ENCODE measurements at places on chromosomes 16 and 17. TPM values are rescaled to one million over a fixed set of nuclear protein-coding genes. Genes with fewer than 3 reads are reported as not detected.

- DNase-seq: no peak
Measured at GRCh38 chr17:73718912-73719311, 74.7 kb upstream of the SDK2 start.

Gene PRR35
- total RNA-seq: 0.41 TPM

Gene KRT36
- total RNA-seq: not detected

Gene PSKH1
- total RNA-seq: 40.8 TPM

Gene PRAC2
- total RNA-seq: 9.5 TPM

Gene ABCA10
- total RNA-seq: 0.10 TPM

DNA sequence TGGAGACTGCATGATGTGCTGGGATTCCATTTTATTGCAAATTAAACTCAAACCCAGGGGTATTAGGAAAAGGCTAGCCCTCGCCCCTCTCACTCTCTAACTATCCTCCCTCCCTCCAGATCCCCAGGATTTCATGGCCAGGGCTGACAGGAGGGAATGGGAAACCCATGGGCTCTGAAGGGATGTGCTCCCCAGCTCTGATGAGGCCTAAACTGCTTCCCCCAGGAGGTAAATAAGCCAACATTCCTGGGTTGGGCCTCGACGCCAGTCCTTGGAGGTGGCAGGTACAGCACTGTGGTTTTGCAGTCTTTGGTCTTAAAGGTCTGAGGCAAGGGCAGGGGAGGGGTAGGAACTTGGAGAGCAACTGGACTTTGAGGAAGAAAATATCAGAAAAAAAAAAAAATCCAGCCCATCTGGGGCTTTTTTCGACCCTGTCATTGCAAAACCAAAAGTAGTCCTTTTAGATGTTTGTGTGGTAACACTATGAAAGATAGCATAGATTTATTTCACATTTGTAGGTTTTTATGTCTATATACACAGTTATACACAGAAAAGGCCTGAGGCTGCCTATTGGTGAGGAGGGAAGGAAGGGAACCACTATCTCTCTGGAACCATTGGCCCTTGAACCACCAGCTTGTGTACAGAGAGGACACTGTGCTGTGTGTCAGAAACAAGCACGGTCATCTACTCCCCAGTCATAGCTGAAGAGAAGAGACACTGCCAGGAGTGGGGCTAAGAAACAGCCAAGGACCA, 12.0 kb downstream of the C17orf113 start:
- DNase-seq: no peak

Gene CASKIN1
- total RNA-seq: 4.2 TPM

DNA sequence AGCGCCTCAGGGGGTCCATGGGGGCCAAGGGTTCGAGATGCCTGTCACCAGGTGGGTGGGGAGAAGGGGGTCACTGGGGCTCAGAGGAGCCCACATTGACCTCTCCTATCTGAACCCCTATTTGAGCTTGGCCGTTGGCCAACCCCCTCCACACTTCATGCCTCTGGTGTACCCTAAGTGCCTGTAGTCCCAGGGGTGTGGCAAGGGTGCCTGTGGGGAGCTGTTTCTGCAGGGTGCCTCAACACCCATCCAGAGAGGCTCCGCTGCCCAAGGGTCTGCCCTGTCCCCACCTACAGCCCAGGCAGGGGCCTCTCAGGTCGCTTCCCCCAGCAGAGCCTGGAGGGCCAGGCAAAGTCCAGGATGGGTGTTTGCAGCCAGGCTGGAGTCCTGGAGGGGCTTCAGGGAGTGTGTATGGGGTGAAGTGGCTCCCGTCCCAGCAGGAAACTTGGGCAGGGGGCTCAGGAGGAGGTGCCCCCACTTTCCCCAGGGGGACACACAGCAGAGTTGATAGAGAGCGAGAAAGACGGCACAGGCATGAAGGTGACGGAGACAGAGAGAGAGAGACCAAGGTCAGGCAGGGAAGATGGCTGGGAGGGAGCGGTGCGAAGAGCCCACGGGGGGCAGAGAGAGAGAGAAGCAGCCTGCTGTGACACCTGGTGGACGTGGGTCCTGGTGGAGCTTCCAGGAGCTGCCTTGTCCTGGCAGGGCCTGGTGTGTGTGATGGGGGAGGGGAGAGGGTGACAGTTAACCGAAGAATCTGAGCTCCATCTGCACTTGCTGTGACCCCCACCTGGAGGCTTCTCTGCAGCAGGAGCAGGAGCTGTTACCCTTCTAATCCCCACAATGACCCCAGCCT, at the start of gene SEPTIN12:
Gene SEPTIN12, minus strand, starts transcription at position 719 of the 856 bp plus-strand sequence. Its CDS starts 700 bp downstream, at position 19.
- no peak for DNase-seq

DNA sequence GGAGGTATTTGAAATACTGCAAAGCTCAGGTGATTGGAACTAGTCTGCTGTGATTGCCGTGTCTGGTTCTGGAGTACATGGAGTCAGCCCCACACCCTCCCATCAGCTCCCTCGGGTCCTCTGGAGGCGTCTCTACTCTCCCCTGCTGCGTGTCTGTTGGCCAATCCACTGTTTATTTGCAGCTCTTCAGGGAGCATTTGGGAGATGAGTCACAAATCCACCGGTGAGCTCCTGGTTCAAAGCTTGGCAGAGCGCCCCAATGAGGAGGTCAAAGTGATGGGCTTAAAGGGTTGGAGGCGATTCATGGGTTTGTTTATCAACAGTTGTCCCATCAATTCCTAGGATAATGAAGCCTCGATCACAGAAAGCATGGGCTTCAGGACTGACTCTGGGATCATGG, 14.6 kb downstream of the CALB2 start:
- no peak for DNase-seq

Gene TAOK1
- 38.5 TPM for total RNA-seq

- DNase-seq: no peak
Measured at GRCh38 chr17:2184993-2185931, 118.3 kb downstream of the SMG6 start.

- DNase-seq: no peak
Measured at GRCh38 chr17:28085766-28086165, 43.3 kb downstream of the NLK start.

Gene CD300H
- not detected for total RNA-seq

Gene PLEKHH3
- total RNA-seq: 51.0 TPM

DNA sequence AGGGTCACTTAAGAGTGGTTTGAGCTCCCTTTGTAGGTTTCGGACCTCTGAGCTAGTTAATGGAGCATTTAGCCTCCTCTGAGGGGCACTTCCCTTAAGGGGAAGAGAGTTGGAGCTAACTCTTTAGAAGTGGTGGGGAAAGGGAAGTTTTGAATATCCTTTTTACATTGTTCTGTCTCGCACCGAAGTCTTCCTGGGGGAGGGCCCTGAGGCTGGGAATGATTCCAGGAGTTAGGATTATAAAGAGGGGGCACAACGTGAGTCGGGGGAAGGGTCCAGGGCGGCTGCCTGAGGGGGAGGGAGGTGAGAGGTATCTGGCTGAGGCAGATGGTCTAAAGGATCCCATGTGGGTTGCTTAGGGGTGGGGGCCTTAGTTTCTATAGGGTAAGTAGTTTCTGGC, 32.3 kb downstream of the SEC14L1 start:
- DNase-seq: no peak

GRCh38 chr17:73182616-73183310, 10.1 kb upstream of the COG1 start:
- peak; percentile 90 for DNase-seq

DNA sequence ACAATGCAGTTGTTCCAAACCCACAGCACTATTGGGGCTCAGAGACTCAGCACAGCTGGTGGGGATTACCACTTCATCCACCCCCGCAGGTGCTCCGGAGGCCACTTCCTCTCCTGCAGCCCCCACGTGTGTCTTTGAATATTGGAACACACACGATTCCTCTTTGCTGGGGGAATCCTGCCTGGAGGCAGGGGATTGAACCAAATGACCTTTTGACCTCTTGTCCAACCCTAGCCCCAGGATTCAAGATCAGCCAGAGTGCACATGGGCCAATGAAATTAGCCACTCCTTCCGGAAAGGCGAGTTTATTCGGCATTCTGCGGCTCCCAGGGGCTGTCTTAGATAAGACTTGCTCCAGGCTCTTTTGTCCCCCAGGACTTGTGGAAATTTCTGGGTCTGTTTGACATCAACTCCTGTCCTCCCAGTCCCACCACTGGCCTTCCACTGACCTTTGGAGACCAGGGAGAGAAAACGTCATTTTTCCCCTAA, 350.2 kb downstream of the FOXL1 start:
- no peak for DNase-seq

Gene SDR42E1
- total RNA-seq: not detected

Gene LITAFD
- not detected for total RNA-seq

Gene NEUROD2
- total RNA-seq: not detected

DNA sequence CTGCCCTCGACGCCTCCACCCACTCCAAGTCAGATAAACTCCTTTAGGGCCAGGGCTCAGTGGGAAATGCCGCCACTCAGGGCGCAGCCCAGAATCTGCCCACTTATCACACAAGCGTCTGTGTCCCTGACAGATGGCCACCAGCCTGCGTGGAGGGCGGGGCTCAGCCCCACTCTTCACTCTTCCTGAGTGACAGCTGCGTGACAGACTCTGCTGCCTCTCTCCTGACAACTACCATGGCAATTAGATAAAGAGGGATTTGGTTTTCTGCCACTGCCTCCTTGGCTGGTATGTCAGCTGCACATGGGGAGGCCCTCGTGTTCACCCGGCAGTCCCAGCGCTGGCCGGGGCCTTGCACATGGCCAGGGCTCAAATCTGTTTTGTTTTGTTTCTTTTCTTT, 96.2 kb downstream of the RTN4RL1 start:
- DNase-seq: peak; percentile 80

Gene HAP1
- 1.6 TPM for total RNA-seq

DNA sequence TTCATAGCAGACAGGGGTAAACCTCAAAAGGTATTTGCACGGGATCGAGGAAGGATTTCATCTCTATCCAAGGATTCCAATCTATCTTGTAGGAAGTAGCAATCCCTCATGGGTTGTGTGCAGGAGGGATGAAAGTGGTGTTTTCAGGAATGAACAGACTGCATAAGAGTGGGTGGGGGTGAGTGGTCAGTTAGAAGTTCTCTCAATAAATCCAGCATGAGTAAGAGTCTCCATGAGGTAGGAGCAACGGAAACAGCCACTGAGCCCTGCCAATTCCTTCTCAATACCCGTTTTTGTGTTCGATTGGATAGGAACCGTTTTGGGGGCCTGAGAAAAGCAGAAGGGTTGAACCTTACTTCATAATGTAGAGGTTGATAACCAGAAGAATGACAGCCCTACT, 375.6 kb downstream of the SOX9 start:
- no peak for DNase-seq

DNA sequence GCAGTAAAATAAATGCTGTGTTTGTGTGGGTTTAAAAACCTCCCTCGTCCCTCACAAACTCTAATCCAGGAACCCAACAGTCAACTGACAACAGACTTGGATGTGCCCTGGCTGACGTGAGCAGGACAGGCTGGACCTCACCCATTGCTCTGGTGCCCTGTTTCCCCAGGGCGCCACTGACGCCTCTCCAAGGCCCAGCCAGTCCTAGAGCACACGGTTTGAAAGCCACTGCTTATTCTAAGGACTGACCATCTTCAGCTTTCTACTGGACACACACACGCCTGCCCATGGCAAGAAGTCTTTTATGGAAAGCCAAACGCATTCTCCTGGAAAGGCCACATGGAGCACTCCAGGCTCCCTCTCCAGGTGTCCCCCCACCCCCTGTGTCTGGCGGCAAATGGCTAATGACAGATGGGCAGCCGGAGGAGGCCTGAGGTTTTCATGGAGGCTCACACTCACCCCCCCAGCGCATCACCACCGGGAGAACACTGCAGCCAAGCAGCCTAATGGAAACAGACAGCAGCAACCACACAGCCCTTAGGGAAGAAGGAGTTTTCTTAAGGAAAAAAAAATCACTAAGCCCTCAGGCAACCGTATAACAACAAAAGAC, 319.2 kb downstream of the SOX9 start:
- peak; percentile 58 for DNase-seq

Gene CD79B
- not detected for total RNA-seq

GRCh38 chr16:87602821-87603683, 744 bp downstream of the JPH3 start:
- DNase-seq: peak; percentile 46

- DNase-seq: no peak
Measured at GRCh38 chr17:76000016-76000754, 470 bp upstream of the CDK3 start.

Gene CNGB1
- total RNA-seq: not detected

DNA sequence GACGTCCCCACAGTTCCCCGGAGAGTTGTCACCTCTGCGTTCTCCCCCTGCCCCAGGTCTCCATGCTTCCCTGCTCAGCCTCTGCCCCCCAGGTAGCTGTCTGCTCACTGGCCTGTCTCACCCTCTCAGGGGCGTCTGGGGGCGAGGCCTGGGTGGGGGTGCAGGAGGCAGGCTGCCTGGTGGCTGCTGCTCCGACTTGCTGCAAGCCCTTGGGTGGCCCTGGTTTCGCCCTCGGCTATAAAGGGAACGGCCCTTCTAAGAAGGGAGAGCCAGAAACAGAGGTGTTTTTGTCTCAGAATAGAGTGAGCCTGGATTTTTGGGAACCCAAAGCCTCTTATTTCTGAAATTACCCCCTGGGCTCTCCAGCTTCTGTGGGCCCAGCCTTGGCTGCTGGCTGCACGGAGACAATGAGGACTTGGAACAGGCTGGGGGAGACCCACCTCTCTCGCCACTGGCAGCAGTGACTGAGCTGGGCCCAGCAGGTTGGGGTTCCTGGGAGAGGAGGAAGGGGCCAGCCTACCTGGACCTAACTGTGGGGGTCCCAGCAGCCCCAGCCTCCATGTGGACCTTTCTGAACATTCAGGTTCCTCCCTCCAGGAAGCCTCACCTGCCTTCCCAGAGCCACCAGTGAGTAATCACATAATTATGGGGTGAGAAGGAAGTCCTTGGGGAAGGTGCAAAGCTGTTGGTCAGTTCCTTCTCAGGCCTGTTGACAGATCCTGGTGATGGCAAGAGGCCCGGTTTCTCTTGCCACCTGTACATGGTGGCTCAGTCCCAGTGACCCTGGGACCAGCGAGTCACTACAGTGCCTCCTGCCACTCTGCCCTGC, 15.5 kb upstream of the SPNS2 start:
- peak; percentile 52 for DNase-seq

DNA sequence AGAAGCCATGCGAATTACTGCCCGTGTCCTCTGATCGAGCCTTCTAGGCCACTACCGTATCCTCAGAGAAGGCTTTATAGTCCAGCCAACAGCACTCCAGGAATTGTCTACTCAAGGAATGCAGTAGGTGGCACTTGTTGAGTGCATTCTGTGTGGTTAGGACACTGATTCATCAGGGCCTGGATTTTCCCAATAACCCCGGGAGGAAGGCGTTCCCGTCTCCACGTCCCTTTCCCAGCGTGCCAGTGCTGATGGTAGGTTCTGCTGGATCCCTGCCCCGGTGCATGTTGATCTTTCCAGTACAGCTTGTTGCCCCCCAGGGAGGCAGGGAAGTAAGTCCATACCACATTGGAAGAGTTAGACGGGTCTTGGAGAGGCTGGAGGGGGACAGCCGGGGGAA, 122.2 kb downstream of the RPTOR start:
- DNase-seq: no peak

GRCh38 chr17:66813296-66813695, 21.6 kb upstream of the CACNG5 start:
- no peak for DNase-seq

GRCh38 chr17:2022647-2023240, 2.4 kb downstream of the RTN4RL1 start:
- no peak for DNase-seq

DNA sequence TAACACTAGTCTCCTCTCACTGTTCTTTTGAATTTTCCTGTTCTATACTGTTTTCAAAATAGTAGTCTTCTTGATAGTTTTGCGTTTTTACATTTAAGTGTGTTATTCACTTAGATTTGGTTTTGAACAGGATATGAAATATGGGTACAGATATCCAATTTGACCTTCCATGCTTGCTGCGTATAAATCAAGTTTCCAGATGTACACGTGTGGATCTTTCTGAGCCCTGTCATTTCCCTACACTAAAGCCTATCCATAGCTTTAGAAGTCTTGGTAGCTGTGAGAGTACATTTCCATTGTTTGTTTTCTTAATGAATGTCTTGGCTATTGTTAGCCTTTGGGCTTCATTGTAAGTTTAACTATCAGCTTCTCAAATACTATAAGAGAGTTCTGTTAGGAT, 20.4 kb downstream of the CYLD start:
- DNase-seq: no peak
